ENCODE measurements at places on chromosomes 1 and 21. TPM values are rescaled to one million over a fixed set of nuclear protein-coding genes. Genes with fewer than 3 reads are reported as not detected.

C1orf94 gene
- total RNA-seq = not detected

OLFML2B gene
- 9.6 TPM for total RNA-seq

KRTAP12-2 gene
- total RNA-seq = not detected

CFHR5 gene
- not detected for total RNA-seq

LCE2C gene
- total RNA-seq = not detected

CDKN2C gene
- total RNA-seq = 31.1 TPM

OR10J1 gene
- not detected for total RNA-seq

S100A1 gene
- total RNA-seq = 6.1 TPM

PADI1 gene
- total RNA-seq = not detected

CRNN gene
- not detected for total RNA-seq

ADORA3 gene
- 9.5 TPM for total RNA-seq

LPAR3 gene
- 3.7 TPM for total RNA-seq

HNRNPR gene
- total RNA-seq = 114 TPM

PRDM15 gene
- total RNA-seq = 9.2 TPM

GPR153 gene
- 5.4 TPM for total RNA-seq

SLC44A5 gene
- total RNA-seq = 0.16 TPM

SPRR1B gene
- total RNA-seq = not detected

RIMS3 gene
- 0.64 TPM for total RNA-seq

ZYG11A gene
- not detected for total RNA-seq

RPE65 gene
- not detected for total RNA-seq

LYPD8 gene
- 1.6 TPM for total RNA-seq

KRTAP20-2 gene
- total RNA-seq = not detected

FCN3 gene
- 7.4 TPM for total RNA-seq

FBXO2 gene
- total RNA-seq = 40.6 TPM

CYP4A11 gene
- total RNA-seq = 0.29 TPM

S100PBP gene
- total RNA-seq = 49.0 TPM

PM20D1 gene
- total RNA-seq = 0.16 TPM

FCRL2 gene
- 0.59 TPM for total RNA-seq

FMO5 gene
- total RNA-seq = 32.6 TPM

PLA2G2D gene
- 0.44 TPM for total RNA-seq

PAPPA2 gene
- total RNA-seq = 1.2 TPM

MAP1LC3C gene
- total RNA-seq = 7.8 TPM

OR2L5 gene
- 0.44 TPM for total RNA-seq

LENEP gene
- not detected for total RNA-seq
